Left renal cortex interstitium (tissue), 4 donors: ENCODE measurements at places on chromosomes 7 and 10.

DNA sequence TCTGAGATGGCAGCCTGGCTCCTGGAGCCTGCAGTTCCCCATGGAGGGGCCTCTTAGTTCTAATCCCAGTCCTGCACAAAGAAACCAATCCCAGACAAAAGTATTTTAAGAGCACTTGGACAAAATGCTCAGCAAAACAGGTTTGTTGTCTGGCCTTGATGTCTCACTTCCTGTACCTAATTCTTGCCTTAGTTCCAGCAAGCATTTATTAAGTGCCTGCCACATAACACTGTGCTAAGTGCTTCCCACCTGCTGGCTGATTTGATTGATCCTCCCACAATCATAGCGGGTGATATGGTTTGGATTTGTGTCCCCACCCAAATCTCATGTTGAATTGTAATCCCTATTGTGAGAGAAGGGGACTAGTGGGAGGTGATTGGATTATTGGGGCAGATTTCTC lies 65.7 kb upstream of the HABP2 start:
- DNase-seq: no peak

- no peak for DNase-seq
These were observed 38.7 kb upstream of the DLG5 start for GRCh38 chr10:77965294-77965693.

DNA sequence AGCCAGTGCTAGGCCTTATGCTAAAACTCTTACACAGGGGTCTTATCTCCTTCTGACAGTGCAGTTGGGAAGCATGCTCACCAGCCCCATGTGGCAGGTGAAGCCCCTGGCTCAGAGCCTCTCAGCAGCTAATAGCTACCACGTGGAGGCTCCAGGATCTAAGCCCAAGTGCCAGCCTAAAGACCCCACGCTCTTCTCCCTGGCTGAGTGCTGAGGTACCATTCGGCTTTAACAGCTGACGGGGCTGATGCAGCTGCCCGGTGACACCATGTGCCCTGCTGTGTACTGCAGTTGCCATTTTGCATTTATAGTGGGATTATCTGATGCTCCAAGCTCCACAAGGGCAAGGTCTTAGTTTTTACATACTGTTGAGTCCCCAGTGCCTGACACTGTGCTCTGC lies 515.7 kb upstream of the GALNT17 start:
- no peak for DNase-seq

DNA sequence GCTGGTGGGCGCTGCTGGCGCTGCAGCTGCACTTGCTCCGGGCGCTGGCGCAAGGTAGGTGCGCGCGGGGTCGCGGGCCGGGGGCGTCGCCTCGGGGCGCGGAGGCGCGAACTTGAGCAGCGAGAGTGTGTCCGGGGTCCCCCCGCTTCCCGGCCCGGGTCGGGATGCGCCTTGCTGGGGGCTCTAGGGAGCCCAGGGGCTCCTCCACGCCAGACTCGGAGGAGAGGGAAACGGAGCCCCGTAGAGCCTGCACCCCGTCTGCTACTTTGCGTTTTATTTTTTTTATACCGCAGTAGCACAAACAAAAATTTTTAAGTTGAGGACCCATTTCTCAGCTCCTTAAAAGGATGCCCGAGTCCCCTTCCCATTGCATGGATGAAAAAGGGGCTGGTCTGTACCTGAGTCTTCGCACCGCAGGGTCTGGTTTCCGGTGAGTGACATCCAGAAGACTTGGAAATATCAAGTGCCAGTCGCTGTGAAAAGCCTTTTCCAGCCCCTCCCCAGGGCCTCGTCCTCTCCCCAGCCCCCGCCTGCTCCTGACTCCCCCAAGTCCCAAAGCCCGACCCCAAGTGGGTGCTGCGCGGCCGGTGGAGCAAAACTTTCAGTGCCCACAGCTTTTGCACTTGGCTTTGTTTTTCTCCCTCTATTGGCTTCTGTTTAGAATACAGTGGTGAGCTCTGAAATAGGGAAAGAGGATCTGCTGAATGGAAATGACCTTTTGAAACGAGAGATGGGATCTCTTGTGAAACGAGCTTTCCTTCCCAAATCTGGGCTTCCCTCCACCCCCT lies 973 bp downstream of the SDK1 start:
- no peak for DNase-seq

DNA sequence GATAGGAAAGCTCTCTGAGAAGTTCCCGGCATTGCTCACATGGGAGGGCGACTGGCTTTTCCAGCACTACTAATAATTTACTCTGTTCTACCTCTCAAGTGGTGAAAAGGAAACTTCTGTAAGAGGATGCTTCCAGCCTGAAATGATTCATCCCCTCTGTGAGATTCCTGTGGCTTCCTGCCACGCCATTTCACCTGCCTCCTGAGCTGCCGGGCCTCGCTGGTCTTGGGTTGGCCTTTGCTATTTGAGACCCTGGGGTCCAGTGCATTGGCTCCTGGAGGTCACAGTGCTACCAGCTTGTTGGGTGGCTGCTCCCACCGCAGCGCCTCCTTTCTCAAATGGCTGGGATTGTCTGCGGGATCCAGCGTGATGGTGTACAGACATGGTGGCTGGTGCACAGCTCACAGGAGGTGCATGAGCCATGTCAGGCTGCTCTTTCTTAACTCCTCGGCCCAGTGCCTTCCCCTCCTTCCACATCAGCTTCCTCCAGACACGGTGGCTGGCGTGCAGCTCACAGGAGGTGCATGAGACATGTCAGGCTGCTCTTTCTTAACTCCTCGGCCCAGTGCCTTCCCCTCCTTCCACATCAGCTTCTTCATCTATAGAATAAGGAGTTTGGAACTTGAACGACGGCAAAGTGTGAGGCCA lies 42.9 kb upstream of the PCBD1 start:
- DNase-seq: no peak

- DNase-seq: peak; percentile 20
These were observed 10.6 kb upstream of the LYZL2 start for GRCh38 chr10:30639946-30640786.

GRCh38 chr7:65216469-65216868 lies 157.2 kb upstream of the ZNF92 start:
- no peak for DNase-seq

- no peak for DNase-seq
These were observed 23.4 kb downstream of the HYCC1 start for GRCh38 chr7:22990588-22990949.

DNA sequence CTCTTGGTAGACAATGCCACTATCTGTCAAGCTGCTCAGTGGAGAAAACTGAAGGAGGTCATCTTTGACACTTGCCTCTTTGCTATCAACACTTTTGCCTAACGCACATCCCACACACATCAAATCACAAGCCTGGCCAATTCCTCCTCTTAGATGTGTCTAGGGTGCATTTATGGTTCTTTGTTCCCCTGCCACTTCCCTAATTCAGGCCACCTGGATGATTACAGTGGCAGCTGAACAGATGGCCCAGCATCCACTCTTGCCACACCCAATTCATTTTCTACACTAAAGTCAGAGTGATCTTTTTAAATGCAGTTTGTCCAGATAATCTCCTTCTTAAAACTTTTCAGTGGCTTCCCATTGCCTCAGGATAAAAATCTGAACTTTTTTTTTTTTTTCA lies 58.6 kb downstream of the LAMB4 start:
- DNase-seq: no peak

GRCh38 chr7:46029111-46029704 lies 108.1 kb upstream of the IGFBP3 start:
- DNase-seq: no peak

GRCh38 chr7:151439855-151440798 lies at the start of gene CRYGN:
Gene CRYGN, minus strand, starts transcription at chr7:151440141. Its CDS starts 224 bp downstream, at chr7:151439917.
- no peak for DNase-seq

- no peak for DNase-seq
These were observed 80.4 kb downstream of the DNMBP start for GRCh38 chr10:99929360-99929759.

DNA sequence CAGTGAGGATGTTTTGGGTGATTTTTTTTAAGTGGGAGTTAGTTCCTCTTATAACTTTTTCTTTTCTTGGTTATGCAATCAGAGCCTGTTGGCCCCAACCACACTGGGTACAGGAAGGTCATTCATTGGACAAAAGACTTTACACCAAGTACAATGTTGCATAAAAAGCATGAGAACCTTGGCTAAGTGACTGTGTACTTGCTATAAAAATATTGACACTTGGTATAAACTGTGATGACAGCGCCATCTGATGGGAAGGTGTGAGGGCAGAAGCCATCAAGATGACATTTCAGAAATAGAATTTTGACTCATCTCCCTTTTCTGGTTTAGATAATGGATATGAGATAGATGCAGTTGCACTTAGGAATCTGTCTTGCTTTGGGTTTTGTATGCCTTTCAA lies 126.4 kb upstream of the CCDC6 start:
- no peak for DNase-seq

GRCh38 chr7:46468753-46469356 lies 547.8 kb upstream of the IGFBP3 start:
- DNase-seq: no peak

DNA sequence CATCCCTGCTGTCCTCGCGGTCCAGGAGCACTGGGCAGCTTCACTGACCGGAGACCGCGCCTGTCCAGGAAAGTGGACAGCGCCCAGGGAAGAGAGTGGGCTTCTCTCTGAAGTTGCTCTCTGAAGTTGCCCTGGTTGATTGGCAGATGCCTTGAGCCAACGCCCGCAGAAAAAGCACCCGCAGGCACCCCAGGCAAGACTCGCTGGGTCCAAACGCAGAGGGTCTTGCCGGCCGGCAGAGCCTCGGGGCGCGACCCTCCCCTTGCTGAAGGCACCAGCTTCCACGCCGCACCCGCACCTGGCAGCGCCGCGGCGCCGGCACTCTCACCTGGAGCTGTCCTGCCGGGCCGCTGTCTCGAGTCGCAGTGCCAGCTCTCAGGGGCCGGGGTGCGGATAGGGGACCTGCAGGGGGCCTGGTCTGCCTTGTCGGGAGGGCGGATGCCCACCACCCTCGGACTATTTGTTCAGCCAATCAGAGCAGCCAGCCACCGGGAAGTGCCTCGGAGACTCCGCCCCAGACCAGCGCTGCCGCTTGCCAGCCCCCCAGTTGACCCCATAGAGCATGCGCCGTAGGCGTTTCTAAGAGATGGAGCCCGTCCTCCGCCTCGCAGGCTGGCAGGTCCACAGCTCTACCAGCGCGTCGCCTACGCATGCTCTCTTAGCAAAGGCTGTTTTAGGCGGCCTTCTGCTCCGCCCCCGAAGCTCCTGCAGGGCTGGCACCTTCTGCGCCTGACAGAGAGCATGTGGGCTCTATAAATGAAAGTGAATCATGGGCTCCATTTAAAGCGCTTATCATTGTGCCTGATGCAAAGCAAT lies at the start of gene LIPA:
TSS of gene LIPA (minus strand) at position 367 of the 816 bp plus-strand sequence. CDS start 4,127 bp downstream, outside the sequence.
- peak; percentile 88 for DNase-seq

DNA sequence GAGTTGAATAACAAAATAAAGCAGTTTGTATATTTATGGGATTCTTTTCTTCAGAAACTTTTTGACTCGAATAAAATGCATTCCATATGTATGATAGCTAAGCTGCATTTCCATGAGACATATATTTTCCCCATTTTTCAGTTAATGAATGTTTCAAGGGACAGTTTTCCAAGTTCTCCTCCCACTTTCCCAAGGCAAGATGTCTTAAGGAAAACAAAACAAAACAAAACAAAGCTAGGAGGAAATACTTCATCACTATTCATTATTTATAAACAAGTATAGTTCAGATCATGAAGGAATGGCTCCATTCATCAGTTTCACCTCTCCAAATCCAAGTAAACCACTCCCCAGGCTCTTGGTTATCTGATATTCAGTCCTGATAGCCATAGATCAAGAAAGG lies 261.0 kb downstream of the WDR11 start:
- no peak for DNase-seq

- DNase-seq: no peak
These were observed 686 bp downstream of the ABI1 start for GRCh38 chr10:26860102-26860442.

DNA sequence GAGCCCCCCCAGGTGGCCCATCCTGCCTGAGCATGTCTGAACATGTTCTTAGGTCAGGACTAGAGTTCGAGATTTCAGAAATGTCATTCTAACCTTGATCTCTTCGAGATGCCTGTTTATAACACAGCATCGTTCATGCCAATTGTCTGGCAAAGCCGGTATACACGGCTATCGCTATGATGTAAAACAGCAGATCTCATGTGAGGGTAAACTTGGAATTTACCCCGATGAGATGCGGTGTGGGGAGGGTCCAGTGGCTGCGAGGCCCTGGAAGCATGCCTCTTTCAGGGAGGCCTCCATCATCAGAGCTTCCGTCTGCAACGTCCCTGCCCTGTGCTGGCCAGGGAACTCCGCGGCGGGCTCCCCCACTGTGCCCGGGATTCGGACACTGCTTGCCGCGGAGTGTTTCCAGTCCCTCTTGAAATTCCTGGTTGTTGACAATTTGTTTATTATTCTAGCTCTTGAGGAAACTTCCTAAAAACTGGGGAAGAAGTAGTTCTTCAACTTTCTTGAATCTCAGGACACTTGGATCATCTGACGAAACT lies 168.6 kb upstream of the RHEB start:
- DNase-seq: no peak

DNA sequence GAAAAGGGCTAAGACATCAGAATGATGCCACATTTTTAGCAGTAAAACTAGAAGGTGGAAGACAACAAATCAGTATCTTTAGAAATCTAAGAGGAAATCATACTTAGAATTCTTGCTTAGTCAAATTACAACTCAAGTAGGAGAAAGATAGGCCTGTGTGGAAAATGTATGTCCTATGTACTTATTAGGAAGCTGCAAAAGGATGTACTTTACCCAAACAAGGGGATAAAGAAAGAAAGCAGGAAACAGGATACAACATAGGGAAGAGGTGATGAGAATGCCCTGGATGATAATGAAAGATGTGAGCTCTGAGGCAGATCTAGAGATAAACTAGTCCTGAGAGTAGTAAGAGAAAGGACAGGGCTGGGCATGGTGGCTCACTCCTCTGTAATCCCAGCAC lies 54.9 kb downstream of the RNLS start:
- no peak for DNase-seq
